ENCODE measurements at places on chromosomes 7 and 10.

DNA sequence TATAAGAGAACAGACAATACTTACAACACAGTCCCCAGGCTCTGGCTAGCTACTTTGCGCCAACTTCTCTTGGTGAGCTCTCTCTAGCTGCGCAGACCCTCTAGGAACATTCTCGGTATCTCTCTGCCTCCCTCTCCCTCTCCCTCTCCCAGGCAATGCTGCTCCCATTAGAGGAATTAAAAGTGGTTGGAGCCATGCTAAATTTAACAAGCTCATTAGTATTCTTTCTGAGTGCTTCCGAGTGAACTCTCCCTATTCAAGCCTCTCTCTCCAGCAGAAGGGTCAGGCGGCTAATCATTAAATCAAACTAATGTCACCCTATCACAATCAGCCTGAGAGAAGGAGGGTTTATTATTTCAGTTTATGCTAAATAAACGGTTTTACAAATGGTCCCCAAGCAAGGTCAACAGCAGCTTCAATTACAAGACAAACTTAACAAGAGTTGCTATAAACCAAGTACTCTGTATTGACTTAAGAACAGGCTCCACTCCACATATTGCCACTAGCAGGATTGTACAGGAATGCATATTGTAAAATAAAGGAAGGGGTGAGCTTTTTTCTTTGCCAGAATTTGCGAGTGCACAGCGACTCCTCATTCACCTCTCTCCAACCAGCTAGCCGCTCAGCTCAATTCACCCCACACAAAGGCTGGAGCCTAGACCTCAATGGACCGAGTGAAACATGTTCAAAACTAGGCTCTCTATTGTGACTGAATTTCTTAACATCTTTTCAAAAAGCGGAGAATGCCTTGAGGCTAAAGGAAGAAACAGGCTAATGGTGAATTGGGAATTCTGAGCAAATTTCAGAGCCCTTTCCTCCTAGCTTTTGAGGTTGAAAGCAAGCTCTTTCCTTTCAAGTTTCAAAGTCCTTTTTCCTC lies 84.4 kb downstream of the GLI3 start:
- DNase-seq = no peak

DNA sequence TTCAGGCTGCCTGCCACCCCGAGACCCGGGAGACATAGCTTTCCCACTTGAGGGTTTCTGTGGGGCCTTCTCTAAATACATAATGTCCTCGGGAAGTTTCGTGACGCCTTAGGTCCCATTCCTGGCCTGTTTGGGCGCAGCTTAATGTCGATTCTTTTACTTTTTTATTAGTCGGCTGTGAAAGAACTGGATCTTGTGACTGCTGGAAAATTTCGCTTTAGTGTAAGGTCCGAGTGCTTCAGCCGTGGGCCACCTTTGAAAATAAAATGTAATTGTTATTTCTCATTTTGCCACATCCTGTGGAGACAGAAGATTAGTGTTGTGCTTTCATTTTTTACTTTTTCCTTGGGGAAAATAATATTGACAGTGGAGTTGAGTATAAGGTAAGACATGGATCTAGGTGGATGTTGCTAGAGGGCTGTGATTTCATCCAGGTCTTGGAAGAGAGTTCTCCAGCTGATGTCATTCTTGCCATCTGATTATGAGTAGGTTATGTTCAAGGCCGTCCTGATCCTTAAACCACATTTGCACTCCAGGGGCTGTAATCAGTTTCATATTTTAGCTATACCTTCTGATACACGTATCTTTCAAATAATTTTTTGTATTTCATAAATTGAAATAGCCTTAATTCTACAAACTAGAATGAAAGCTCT lies 830 bp downstream of the RAB18 start:
- no peak for DNase-seq

GRCh38 chr10:99125879-99126278 lies 109.8 kb downstream of the HPSE2 start:
- DNase-seq = no peak

- DNase-seq = peak; percentile 88
These were observed 300.4 kb upstream of the NFE2L3 start for GRCh38 chr7:25851332-25852210.

DNA sequence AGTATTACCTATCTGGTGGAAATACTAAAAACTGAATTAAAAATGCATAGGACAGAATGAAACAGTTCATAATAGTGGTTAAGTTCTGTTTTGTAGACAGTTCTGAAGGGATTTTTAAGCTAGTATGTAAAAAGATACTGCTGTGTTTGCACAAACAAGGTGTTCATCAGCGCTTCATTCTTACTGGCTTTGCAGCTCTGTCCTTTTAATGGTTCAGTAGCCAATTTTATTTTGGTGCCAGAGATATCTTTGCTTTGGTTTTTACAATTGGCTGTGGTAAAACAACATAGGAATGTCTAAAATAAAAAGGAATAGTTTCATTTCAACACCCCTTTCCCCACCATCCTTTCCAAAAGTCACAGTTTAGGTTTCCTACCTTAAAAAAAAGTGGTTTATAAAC lies 33.0 kb downstream of the STAM start:
- no peak for DNase-seq

GRCh38 chr7:119964788-119965542 lies 308.0 kb upstream of the KCND2 start:
- DNase-seq = no peak

- DNase-seq = no peak
These were observed 28.3 kb downstream of the C1GALT1 start for GRCh38 chr7:7210475-7211237.

DNA sequence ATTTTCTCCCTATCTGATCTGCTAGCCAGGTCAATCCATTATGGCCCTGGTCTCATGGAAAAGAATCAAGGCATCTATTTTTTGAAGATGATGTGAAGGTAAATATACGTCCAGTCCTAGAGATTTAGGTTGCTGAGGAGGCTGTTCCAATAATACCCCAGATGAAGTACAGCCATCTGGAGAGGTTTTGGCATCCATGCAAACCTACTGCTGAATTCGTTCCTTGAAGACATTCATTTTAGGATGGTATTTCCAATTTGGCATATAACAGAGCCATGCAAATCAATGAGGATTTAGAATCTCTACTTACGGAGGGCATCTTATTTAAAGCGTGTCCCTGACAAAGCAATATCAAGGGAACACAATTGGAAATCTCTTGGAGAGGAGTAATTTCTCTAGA lies 465.5 kb downstream of the KCNMA1 start:
- DNase-seq = no peak

DNA sequence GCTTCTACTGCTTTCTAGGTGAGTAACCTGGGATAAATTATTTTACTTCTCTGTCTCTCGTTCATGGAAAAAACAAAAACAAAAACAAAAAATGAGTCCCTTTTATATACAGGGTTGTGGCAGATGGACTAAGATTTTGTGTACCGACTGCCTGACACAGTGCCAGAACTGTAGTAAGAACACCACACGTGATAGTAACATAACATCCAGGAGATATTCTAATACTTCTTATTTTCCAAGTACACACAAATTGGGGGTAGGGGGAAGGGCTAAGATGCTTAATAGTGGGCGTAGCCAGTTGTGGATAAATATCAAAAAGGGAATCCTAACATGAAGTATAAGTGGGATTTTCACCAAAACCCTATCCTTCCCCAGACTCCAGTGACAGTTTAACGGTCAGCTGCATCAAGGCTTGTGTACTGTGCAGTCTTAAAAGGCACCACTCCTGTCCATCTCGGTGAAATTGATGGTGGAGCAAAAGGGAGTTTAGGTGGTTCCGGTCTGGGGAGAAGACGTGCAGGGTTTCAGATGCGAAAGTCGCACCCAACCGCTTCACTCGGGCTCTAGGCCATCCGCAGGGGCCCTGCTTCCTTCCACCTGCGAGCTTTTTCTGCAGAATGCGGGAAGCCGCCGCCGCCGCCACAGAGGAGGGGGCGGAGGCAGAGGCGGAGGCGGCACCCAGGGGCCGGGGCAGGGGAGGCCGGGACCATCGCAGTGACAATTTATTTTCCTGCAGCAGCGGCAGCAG lies at the start of gene STAMBPL1:
STAMBPL1 (plus strand) TSS at position 712 of the 748 bp plus-strand sequence. CDS start 21,464 bp downstream, outside the sequence.
- DNase-seq = peak; percentile 40

- no peak for DNase-seq
These were observed 200.0 kb upstream of the AGK start for GRCh38 chr7:141351175-141351574.

DNA sequence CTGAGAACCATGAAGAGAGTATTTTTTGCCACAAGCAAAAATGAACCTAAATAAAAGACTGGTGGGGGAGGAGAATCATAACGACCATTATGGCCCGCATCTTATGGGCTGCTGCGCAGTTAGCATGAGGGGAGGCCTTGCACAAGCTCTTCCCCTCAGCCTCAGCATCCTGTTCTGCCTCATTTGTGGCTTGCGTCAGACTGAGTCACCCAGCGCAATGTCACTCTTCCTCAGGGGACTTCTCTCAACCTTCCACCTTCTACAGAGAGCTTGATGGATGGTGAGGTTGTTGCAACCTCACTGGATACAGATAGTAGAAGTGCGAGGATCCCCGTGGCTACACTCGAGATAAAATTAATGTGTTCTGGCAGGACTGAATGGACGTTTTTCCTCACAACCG lies 16.8 kb upstream of the GPR15LG start:
- DNase-seq = no peak

- no peak for DNase-seq
These were observed 356.5 kb upstream of the KLF6 start for GRCh38 chr10:4141471-4141870.

DNA sequence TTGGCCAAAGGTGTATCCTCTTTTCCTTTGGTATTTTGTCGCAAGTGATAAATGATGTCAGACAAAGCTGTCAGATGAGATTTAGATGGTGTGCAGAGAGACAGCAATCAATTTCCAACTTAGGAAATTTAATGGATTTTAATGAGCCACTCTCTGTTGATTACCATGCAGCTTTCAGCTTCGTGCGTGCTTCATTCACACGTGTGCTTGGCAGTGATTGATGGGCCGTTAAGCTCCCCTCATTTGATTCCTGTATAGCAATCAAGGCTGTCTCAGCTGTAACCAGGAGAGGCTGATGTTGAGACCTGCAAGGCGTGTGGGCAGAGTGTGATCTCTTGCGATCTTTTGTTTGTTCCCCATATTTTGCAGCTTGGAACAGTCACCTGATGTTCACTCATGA lies 439.6 kb downstream of the CALN1 start:
- no peak for DNase-seq

DNA sequence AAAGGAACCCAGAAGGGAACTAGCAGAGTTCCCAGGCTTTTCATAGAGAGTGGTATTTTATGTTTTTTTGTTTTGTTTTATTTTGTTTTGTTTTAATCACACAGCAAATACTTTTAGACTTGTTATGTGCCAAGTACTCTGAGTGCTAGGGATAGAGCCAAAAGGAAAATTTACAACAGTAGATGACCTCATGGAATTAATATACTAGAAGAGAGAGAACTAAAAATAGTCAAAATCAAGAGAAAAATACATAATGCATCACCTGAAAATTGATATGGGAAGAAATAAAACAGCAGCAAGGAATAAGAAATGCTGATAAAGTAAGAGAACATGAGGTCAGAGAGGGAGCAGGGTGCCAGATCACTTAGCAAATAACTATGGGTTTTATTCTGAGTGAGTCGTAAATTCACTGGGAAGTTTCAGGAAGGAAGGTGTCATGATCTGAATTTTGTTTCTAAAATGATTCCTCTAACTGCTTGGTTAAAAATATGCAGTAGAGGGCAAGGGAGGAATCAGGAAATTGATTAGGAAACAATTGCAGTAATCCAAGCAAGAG lies 351.0 kb downstream of the ANKRD7 start:
- no peak for DNase-seq

DNA sequence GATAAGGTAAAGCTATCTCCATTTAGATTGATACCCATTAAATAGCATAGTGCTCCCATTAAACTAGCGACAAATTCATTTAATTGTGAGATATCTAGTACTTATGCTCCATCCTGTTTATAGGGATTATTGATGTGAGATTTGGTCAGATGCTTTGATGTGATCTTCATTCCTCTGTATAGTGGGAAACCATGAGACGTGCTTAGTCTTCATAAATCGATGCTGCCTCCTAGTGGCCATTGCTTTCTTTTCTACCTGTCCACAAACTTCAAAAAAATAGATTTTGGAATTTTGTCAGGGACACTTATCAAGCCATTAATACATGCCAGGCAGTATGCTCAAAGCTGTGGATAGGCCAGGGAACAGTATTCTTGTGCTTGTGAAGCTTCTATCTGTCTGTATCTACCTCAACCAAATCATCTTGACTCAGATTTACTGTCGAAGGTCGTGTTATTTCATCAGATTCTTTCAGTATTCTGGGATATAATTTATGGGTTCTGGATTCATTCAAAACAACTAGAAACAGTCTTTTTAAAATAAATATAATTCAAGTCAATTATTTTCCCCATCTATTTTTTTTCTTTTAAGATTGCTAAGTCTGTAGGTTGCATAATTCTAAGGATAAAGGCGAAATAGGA lies 12.0 kb downstream of the LSM8 start:
- DNase-seq = peak; percentile 73

DNA sequence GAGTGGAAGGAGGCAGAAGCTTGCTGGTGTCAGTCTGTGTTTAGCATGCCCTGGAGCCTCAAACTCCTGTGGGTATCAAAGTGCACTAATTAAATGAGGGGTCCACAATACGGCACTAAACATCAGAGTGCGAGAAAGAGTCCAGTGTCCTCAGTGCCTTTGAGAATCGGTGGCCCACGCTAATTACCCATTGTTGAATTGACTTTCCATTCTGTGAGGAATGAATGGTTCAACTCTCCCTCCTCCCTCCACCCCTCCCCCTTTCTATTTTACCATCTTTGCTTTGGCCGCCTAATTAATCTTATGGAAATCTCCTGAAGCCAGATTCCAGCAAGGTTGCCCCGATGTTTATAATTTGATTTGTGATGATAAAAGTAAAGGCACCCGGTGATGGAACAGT lies 217.8 kb downstream of the TFEC start:
- DNase-seq = no peak

- DNase-seq = no peak
These were observed 10.8 kb upstream of the LRRC4 start for GRCh38 chr7:128042012-128042411.

Data from NCI-H1694 (cell line).